ENCODE measurements at places on chromosomes 2 and 18.

- peak; percentile 24 for DNase-seq
These were observed 67.4 kb downstream of the POLE4 start for GRCh38 chr2:75025633-75026380.

DNA sequence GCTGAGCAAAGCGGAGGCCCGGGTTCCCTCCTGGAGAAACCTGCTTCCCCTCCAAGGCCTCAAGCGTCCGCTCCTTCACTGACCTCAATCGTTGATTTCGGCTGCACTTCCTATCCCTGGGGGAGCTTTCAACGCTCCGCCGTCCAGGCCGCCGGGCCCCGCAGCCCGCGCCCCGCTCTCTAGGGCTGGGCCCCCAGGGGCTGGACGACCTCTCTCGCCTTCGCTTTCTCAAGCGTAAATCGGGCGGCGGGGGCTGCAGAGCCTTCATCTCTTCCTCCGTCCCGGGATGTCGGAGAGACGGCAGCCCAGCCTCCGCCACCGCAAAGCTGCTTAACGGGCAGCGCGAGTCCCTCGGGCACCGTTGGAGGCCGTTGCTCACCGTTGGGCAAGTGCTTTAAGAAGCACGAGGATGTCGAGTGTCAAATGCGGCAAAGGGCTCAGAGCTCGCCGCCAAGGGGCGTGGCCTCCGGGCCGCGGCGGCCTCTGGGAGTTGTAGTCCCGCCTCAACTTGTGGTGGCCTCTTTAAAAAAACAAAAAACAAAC, 8.5 kb downstream of the HES6 start:
- DNase-seq, result peak; percentile 91

DNA sequence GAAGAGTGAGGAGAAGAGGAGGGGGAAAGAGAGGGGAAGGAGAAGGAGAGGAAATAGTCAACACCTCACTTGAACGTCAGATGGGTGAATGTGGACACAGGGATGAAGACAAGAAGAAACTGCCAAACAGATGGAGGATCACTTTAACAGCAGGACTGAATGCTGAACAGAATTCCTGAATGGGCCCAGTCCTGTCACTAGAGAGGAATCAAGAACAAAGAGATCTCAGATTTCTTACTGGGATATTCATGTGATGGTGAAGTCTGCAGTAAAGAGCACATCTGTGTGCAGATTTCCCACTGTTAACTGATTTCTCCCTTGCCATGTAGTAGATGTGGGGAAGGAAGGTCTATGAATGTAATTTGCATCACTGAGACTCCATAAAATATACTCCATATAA, 135.4 kb downstream of the L3MBTL4 start:
- DNase-seq, result no peak

DNA sequence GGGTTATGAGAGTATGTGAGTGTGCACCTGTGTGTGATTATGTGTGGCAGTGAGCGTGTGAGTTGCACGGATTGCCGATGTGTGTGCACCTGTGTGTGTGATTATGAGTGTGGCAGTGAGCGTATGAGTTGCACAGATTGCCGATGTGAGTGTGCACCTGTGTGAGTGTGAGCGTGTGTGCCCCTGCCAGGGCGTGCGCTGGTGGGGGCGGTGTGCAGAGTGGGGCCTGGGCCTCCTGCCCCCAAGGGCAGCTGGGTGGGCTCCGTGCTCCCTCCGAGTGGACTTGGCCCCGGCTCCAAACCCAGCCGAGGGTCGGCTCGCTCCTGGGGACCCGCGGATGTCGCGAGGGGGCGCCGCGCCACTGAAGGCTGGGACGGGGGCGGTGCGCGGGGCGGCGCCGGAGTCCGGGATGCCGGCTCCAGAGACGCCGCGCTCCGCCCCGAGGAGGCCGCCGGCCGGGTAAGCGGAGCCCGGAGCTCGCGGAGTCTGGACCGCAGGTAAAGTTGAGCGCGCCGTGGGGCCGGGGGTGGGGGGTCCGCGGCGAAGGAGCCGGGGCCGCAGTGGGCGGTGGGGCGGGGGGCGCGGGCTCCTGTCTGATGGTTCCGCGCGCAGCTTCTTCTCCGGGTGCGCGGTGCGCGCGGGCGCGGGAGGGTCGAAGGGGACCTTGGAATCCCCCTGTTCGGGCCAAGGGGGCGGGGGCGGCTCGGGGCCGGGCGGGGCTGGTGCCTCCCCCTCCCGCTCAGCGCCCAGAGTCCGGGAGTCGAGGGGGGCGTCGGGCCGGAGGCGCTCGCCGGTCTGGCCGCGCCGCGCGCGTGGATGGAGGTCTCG, at the start of gene KCNG2:
KCNG2 (plus strand) TSS at position 421 of the 828 bp plus-strand sequence. CDS start 65,730 bp downstream, outside the sequence.
- no peak for DNase-seq

GRCh38 chr2:51301381-51301780, 269.4 kb upstream of the NRXN1 start:
- no peak for DNase-seq

DNA sequence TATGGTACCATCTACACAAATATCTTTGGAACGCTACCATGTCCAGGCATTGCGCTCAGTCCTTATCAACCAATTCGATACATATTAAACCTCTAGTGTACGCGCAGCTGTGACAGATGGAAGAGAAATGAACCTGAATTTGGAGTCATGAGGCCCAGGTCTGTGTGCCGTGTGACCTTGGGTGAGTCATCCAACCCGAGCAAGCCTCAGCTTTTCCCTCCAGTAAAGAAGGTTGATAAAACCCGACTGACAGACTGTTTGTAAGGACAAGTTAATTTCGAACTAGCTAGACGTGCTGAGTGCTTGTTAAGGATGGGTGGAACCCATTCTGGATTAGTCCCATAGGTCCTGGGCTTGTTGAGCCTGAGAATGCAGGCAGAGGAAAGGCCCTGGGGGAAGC, 28.2 kb downstream of the GREB1 start:
- DNase-seq, result no peak
